ENCODE measurements at places on chromosomes 7 and 10.

- no peak for DNase-seq
These were observed 76.5 kb upstream of the GRID1 start for GRCh38 chr10:86443069-86443468.

GRCh38 chr10:107546986-107547385, 382.5 kb upstream of the SORCS1 start:
- DNase-seq: no peak

DNA sequence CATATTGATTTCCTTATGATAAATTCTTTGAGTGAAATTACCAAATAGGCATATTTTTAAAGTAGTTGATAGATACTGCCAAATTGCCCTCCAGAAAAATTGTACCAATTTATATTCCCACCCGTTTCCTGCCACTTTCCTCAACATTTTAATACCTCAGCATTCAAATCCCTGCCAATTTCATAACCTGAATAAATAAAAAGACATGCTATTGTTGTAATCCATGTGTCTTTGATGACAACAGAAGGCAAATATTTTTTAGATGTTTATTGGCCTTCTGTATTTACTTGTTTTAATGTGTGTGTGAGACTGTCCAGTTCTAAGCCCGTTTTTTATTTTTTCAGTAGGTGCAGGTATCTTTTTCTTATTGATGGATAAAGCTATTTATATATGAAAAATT, 71.7 kb downstream of the TEX36 start:
- no peak for DNase-seq

- no peak for DNase-seq
These were observed 3.5 kb upstream of the FRAT2 start for GRCh38 chr10:97338041-97338440.

- no peak for DNase-seq
These were observed 196.0 kb downstream of the CSTF2T start for GRCh38 chr10:51503378-51503777.

DNA sequence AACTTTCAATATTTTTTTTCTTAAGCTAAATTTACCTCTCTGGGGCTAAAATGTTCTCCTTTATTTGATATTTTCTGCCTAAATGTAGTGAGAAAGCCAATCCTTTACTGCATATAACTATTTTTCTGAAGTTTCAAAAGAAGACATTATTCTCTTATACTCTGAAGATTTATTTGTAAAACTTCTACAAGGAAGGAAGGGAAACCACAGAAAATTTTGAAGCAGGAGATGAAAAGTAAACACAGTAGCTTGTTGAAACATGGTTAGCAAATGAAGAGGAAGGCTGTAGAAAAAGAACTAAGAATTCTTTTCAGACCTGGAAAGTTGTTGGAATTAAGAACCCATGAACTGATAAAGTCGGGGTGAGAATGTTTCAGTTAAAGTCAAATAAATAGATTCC, 330.3 kb downstream of the HGF start:
- no peak for DNase-seq

DNA sequence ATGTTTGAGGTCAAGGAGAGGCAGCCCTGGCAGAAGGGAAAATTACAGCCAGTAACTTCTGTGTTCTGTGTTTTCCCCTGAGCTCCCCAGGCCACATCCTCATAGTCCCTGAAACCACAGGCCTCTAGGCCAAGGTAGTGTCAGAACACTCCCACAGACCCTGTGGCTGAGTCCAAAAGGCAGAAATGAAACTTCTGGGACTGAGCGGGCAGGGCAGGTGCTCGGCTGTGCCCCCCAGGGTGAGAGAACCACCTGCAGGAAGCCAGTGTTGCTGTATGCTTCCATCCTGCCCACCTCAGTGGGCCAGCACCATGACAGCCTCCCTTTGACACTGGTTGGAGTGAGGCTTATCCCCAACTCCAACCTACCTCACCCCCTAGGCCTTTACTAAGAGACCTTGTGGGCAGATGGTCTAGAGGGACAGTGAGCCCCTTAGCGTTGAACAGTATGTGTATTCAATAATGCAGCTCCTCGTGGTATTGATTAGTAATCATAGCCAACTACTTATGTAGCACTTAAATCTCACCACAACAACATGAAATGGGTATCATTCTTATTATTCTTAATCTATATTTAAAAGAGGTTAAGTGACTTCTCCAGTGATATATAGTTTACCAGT, 30.3 kb downstream of the PIK3CG start:
- peak; percentile 18 for DNase-seq

- DNase-seq: no peak
These were observed 260.8 kb upstream of the COBL start for GRCh38 chr7:51577390-51577789.

- DNase-seq: no peak
These were observed 103.8 kb downstream of the DNMBP start for GRCh38 chr10:99905971-99906370.

DNA sequence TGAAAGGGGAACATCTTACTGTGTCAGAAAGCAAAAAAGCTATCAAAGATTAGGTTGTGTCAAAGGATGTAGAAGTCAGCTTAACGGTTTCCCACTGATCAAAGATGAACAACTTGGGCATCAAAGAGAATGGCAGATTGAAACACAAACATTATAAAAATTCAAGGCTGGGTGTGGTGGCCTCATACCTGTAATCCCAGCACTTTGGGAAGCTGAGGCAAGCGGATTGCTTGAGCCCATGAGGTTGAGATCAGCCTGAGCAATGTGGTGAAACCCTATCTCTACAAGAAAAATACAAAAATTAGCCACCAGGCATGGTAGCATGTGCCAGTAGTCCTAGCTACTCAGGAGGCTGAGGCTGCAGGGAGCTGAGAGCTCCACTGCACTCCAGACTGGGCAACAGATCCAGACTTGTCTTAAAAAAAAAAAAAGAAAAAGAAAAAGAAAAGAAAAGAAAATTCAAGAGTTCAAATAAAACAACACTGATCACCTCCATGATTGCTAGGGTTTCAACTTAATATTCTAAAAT, 34.5 kb downstream of the RTKN2 start:
- DNase-seq: no peak

DNA sequence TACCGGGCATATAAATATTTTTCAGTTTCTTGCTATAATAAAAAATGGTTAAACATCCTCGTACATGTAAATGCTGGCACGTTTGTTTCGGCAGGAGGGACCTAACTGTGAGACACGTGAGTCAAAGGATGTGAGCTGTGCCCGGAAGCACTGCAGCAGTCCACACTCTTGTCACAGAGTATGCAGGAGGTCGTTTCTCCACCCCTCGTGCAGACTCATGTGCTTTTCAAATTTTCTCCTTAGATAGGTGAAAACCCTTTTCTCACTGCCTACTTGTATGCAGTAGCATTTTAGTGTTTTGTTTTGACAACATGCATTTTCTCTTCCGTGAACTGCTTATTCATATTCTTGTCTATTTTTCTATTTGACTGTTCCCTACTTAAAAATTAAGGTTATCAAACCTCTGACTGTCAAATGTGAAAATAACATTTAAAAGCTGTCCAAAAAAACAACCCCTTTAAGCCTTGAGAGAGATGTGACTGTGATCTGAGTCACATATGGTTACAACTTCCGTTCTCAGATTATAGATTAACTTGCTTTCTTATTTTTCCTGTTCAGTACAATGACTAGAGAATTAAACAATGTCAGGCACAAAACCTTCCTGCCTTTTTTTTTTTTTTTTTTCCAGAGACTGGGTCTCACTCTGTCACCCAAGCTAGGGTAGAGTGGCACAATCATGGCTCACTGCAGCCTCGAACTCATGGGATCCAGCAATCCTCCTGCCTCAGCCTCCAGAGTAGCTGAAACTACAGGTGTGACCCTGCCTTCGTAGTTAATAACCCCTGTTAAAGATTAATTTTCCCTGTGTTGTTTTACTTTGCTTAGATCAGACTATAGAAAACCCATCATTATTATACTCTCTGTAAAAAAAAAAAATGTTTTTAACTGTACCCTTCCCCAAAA, 45.1 kb downstream of the DPY19L1 start:
- DNase-seq: peak; percentile 35

DNA sequence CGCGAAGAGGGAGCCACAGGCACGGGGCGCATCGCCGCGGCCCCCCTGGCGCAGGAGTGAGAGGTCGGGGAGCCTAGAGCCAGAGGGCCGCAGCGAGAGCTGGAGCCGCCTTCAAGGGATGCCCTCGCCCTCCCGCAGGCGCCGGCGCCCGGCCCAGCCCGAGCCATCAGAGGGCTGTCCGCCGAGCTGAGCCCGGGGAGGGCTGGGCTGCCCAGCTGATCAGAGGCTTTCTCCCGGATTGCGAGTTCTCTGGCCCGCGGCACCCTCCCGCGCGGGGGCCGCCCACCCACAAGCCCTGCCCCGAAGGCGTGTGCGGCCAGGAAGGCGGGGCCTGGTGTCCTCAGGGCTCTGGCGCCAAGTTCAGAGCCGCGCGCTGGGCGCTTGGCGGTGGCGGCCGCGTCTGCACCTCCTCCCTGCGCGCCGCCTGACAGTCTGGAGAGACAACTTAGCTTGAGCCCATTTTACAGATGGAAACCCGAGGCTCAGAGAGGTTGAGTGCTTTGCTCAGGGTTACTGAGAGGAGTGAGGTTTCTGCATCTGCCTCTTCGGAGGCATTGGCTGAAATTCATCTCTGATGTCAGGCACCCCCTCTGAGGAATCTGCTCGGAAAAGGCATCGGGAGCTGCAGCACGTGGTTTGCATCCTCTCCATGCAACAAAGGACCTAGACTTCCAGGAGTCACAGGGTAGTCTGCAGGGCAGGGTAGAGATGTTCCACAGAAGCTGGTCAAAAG, 3.8 kb upstream of the ANTXRL start:
- peak; percentile 62 for DNase-seq

DNA sequence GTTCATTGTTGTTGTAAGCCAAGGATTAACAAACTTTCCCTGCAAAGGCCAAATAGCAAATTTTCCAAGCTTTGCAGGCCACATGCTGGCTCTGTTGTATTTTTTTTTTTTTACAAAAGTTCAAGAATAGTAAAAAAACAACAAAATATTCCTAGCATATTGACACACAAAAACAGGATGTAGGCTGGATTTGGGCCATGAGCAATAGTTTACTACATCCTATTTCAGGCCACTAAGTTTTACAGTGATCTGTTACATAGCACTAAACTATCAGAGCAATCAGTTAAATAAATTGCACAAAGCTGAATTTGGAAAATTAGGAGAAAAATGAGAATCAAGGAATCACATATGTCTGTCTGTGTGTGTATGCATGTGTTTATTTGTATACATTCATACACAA, 491.8 kb upstream of the GHITM start:
- DNase-seq: no peak

- DNase-seq: no peak
These were observed 74.0 kb downstream of the FAM241B start for GRCh38 chr10:69703766-69704630.
